ENCODE measurements at places on chromosomes 2 and 18.

- no peak for DNase-seq
Observed at GRCh38 chr18:61574665-61575064, 241.4 kb downstream of the CDH20 start.

GRCh38 chr2:234169674-234170073 lies 119.2 kb downstream of the SPP2 start:
- DNase-seq = no peak

DNA sequence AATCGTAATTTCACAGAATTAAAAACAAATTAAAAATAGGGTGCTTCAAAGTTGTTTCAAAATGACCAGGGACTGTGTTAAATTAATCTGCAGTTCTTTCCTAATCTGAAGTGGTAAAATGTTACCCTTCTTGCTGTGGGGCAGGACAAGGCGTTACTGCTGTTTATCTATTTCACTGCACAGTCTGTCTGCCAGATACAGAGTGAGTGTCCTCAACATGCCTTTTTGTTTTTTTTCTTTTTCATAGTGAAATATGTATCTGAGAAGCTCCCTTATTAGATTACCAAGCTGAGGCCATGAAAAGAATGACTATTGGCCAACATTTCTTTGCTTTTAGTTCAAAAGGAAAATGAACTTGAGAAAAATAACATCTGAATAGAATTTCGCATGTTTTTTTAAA lies 38.0 kb downstream of the KCTD1 start:
- peak; percentile 38 for DNase-seq

DNA sequence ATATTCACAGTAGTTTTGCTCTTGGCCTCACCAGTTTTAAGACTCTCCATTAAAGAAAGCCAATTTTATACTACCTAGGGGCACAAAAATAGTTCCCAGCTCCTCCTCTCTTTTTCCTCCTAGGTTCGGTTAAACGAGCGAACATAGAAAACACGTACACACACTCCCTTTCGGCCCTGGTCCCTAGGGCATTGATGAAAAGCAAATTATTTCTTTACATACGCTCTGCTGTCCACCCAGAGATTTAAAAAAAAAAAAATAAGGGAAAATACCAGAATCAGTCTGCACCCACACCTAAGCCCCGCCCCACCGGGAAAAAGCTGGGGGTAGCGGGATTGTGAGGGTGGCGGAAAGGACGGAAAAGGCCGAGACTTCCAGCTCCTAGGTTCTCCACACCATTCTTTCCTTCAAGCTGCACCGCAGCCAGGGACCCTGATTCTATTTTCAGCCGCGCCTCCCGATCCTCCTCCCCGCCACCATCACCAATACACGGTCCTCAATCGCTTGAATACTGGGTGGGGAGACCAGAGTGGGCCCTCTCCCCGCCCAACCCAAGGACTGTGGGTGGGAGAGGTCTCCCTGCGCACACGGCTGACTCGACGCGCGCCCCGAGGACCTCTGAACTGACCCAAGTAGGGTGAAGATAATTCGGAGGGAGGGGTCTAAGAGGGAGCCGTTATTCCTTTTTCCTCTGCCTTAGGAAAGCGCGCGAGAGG lies 769 bp downstream of the ATF2 start:
- DNase-seq = peak; percentile 38

DNA sequence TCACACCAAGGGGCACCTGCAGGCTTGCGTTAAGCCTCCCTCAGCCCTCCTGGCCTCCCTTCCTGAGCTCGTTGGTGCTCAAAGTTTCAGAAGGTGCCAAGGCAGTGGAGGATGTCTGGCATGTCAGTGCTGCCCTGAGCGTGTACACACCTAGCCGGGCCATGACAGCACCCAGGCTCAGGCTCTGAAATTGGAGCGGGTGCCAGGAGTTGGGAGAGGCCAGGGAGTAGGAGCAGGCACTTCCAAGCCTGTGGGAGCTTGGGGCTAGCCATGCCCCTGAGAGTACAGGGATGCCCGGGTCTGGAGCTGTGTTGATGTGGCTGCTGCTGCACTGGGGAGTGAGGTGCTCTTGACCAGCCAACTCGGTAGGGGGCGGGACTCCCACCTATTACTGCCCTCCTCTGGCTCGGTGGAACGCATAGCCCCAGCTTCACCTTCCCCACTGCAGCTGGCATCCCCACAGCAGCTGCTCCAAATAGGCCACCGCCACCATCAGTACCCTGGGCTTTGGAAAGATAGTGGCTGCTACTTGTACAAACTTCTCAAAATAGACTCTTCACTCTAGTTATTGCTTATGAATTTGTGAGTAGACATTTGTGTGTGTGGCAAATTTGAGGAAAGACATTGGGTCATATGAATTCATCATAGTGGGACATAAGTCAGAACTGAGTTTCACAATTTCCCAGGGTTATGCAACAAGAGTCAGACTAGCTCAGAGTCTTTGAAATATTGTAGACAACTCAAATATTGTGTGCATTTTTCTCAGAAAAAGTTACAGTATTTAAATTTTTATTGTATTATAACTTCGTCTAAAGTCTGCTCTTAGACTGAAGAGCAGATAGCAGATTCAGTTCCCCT lies 6.8 kb upstream of the PCARE start:
- DNase-seq = no peak

DNA sequence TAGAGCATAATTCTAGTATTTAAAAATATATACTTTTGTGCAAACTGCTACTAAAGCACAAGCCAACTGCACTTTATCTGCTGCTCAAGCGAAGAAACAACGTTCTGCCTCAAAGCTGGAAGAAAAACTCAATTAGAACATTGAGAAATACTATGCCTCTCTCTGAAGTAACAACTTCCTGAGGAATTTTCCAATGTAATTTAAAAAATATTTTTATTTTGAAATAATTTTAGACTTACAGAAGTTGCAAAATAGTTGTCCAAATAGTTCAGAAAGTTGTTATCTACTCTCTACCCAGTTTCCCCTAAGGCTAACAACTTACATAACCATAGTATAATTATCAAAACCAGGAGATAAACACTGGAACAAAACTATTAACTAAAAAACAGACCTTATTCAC lies 12.3 kb upstream of the POLI start:
- no peak for DNase-seq

- no peak for DNase-seq
Observed at GRCh38 chr2:174177316-174177890, 70.9 kb downstream of the OLA1 start.

GRCh38 chr2:159558479-159558878 lies 57.9 kb downstream of the BAZ2B start:
- DNase-seq = no peak

DNA sequence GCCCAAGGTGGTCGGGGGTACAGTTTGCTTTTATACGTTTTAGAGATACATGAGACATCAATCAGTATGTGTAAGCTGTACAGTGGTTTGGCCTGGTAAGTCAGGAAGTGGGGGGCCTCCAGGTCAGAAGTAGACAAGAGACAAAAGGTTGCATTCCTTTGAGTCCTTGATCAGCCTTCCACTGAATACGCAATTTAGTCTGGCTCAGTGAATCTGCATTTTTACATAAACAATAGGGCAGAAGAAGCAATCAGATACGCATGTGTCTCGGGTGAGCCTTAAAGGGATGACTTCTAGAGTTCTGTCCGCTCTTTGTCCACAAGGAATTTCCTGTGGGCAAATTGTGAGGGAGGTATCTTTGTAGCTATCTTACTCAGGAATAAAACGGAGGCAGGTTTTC lies 87.2 kb downstream of the SOWAHC start:
- DNase-seq = no peak

- DNase-seq = no peak
Observed at GRCh38 chr2:119265693-119266066, 42.0 kb downstream of the STEAP3 start.

GRCh38 chr2:240888890-240889573 lies 6.9 kb downstream of the MAB21L4 start:
- no peak for DNase-seq

GRCh38 chr18:59881728-59882656 lies 17.8 kb upstream of the PMAIP1 start:
- peak; percentile 17 for DNase-seq

- DNase-seq = no peak
Observed at GRCh38 chr2:29480426-29480825, 365.2 kb downstream of the CLIP4 start.

DNA sequence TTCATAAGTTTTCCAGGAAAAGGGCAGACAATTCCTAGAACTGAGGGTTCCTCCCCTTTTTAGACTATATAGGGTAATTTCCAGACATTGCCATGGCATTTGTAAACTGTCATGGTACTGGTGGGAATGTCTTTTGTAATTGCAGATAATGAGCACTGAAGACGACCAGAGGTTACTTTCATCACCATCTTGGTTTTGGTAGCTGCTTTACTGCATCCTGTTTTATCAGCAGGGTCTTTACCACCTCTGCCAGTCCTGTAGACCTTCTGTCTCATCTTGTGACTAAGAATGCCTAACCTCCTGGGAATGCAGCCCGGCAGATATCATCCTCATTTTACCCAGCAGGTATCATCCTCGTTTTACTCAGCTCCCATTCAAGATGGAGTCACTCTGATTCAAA lies 583.9 kb upstream of the KLHL29 start:
- no peak for DNase-seq

- no peak for DNase-seq
Observed at GRCh38 chr18:34528177-34528576, 181.9 kb upstream of the DTNA start.

- DNase-seq = no peak
Observed at GRCh38 chr2:45533771-45534170, 77.3 kb downstream of the SRBD1 start.

DNA sequence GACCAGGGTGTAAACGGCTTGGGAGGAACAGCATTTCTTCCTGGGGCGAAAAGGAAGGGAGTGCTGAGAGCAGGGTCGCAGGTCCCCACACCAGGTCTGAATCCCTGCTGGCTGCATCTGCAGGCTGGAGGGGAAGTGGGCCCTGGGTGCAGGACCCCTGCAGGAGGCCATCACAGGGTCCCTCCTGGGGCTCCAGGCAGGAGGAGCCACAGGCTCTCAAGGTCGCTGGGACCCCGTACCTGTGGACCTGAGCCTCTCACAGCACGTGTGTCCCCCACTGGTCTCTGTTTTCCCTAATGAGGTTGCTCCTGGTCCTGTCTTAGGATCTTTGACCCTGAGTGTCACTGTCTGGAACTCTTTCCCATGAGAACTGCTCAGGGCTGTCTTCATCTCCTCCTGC lies 147.8 kb upstream of the ZNF236 start:
- DNase-seq = no peak

DNA sequence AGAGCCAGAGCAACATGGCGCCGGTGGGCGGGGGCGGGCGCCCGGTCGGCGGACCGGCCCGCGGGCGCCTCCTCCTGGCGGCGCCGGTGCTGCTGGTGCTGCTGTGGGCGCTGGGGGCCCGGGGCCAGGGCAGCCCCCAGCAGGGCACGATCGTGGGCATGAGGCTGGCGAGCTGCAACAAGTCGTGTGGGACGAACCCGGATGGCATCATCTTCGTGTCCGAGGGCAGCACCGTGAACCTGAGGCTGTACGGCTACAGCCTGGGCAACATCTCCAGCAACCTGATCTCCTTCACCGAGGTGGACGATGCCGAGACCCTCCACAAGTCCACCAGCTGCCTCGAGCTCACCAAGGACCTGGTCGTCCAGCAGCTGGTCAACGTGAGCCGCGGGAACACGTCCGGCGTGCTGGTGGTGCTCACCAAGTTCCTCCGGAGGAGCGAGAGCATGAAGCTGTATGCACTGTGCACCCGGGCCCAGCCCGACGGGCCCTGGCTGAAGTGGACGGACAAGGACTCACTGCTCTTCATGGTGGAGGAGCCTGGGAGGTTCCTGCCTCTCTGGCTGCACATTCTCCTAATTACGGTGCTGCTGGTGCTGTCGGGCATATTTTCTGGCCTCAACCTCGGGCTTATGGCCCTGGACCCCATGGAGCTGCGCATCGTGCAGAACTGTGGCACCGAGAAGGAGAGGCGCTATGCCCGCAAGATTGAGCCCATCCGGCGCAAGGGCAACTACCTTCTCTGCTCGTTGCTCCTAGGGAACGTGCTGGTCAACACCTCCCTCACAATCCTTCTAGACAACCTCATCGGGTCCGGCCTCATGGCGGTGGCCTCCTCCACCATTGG lies 507 bp downstream of the CNNM4 start:
- peak; percentile 47 for DNase-seq

GRCh38 chr2:127425540-127426490 lies 7.6 kb downstream of the PROC start:
- no peak for DNase-seq

DNA sequence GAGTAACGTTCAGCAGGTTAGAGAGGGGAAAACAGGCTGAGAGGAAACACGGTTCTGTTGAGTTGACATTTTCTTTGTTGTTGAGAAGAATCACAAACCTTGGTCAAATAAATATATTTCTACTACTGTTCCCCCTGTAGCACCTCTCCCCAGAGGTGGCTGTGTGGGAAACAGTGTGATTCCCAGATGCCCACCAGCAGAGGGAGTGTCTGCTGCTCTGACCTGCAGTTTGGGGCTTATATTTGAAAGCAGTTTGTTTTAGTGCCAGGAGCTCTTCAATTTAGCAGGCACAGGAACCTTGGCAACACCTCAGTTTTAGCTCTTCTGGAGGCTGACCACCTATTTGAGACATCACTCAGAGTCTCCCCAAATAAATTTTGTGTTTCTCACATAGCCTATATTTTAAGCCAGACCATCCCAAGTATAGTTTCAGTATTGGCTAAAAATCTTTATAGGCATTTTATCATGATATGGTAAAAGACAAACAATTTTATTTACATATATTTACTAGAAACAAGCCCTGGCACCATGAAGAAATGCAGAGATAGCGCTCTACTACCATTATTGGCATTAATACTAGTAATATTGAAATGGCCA lies 75.7 kb downstream of the PIK3C3 start:
- DNase-seq = no peak

GRCh38 chr18:9695605-9696004 lies 12.5 kb upstream of the RAB31 start:
- DNase-seq = no peak

DNA sequence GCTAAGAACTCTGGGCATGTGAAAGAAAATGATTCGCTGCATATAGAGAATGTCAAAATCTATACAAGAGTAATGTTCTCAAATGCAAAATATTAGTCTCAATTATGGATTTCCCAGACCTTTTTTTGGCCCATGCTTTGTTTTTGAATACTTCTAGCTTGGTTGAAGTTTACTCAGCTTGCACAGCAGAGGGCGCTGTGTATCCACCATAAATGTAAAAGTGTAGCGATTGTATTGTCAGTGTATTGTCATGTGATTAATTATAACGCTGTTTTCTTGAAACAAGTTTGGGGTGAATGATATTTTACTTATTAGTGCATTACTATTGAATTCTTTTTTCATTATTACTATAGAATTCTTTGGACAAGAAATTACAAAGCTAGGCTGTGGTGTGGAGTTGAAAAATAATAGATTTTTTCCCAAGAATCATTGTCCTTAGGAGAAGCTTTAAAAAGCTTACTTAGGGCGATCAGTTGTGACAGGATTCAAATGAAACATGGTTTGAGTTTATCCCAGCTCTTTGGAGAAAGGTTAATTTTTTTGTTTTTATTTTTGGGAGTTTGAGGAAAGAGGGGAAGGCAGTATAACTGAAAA lies 98.3 kb downstream of the PIK3C3 start:
- peak; percentile 28 for DNase-seq

All from NCI-H1092 treated with DMSO at 0.1 percent for 48 hours (cell line).